ENCODE measurements at places on chromosomes 2 and 18.

- DNase-seq, result no peak
Measured at GRCh38 chr2:129780316-129781270, 198.9 kb upstream of the RAB6C start.

DNA sequence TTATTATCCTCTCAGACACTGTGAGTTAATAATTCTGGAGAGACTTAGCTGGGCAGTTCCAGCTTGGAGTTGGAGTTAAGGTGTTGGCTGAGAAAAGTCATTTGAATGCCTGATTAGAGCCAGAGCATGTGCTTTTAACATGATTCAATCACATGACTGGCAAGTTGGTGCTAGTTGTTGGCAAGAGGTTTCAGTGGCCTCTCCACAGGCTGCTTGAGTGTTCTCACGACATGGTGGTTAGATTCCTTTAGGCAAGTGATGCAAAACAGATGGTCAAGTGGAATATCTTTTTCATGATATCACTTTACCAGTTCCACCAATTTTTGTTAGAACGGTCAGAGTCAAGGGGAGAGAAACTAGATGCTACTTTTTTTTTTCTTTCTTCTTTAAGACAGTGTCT is 262.7 kb upstream of the FN1 start:
- DNase-seq, result no peak

DNA sequence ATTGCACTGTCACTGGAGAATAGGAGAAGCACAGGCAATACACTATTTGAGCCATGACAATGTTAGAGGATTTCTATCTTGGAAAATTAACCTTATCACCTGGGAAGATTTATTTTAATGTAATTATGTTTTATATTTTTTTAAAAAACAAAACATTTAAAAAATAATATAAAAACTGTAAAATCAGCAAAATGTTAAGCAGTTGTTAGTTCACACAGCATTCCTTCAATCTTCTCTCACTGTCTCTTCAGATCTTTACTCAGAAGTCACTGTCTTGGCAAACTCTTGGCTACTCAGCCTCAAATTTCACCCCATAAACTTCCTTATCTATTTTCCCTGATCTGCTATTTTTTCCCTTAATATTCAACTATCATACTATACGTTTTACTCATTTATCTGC is 1322.6 kb downstream of the LRP1B start:
- DNase-seq, result no peak

DNA sequence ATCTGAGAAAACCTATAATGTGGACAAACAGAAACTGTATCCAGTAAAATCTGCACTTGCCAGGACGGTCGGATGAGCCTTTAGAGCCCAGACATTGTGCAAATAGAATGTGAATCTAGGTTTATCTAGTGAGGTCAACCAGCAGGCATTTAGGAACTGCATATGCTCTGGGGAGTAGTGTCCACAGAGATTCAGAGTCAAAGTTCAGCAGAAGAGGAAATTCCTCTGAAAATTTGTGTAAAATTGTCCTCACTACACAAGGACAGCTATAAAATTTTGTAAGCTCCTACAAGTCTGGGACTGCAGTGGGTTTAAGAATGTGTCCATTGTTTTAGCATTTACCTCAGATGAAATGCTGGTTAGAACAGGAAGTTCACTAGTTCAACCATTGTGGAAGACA is 9.8 kb upstream of the NDUFV2 start:
- no peak for DNase-seq

DNA sequence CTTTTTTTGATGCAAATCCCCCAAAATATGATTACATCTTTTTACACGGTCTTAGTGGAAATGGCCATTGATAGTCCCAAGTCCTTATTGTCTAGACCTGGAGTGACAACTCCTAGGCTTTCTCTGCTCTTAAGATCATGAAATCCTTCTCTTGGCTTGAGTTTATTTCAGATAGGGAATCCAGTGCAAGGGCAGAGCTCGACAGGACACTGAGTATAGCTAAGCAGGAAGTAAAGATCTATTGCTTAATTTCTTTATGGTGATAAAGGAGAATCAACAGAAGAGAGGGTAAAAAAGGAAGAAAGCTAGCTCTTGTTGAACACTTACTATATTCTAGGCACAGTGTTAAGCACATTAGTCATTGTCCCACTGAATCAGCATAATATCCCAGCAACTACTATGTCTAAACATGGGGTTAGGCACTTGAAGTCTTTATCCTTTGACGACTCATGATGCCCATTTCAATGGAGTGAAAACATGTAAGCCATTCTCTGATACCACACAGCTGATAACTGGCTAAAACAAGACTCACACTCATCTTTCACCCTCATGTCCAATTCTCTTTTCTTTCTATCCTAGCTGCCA is 74.1 kb upstream of the LRATD1 start:
- DNase-seq, result no peak

DNA sequence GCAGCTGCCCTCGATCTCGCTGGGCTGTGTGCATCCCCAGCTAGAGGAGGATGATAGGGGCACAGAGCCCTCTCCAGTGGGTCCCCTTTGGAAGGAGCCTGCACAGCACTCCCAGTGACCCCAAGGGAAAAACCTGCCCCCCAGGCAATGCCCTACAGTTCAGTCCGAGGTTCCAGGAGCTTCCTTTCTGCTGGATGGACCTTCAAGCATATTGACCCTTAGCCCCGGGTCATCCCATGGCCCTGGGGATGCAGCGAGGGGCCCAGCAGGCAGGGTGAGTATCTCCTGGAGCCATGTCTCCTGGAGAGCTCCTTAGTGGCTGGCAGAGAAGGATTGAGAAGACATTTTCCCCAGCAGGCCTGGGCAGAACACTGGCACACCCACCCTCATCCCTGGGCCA is 45.4 kb upstream of the CTDP1 start:
- DNase-seq, result no peak

GRCh38 chr2:67876176-67876575 is 186.6 kb downstream of the C1D start:
- DNase-seq, result no peak

DNA sequence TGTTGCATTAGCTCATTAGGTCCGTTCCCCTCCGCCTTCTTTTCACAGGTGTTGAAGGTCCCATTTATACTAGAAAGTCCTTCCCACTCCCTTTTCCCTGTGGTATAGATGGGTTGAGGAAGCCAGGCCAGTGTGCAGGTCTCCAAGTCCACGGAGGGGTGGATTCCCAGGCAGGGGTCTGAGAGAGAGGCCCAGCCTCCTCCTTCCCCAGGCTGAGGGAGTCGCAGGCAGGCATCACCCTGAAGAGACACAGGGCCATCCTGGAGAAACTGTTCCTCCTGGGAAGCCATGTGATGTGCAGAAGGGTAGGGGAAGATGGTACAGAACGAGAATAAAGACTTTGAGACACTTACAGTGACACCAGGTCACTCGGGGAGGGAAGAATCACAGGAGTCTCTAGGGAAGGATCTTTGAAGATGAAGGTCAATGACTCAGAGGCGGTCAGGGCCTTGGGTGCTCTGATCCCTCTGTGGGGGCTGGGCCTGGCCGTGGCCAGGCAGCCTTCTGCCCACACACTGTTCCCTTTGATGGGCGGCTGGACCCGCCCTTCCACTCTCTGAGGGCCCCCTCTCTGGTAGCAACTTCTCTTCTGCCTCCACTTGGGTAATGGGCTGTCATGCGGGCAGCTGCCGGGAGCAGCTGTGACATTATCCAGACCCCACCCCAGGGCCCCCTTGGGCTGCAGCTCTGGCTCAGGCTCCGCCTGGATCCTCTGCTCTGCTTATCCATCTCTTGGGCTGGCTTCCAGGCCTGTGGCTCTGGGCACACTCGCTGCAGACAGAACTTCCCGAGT is 45.1 kb downstream of the RHOB start:
- no peak for DNase-seq

GRCh38 chr2:43127941-43128558 is 98.4 kb downstream of the ZFP36L2 start:
- no peak for DNase-seq

- no peak for DNase-seq
Measured at GRCh38 chr2:195505701-195506100, 151.3 kb upstream of the SLC39A10 start.

GRCh38 chr2:63850649-63851048 is 9.0 kb downstream of the UGP2 start:
- DNase-seq, result no peak

GRCh38 chr18:66167829-66168684 is 417.2 kb downstream of the CDH7 start:
- no peak for DNase-seq

DNA sequence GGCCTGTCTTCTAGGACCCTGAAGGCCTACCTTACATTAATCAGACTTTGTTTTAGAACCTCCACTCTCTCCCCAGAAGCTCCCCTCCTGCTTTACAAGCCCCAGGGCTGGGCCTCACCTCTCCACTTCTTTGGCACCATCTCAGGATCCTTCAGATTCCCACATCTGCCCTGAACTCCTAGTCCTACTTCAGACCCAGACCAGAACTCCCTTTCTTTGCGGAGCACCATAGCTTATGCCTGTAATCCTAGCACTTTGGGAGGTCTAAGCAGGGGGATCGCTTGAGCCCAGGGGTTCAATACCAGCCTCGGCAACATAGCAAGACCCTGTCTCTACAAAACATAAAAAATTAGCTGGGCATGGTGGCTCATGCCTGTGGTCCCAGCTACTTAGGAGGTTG is 991 bp downstream of the CHCHD5 start:
- no peak for DNase-seq

GRCh38 chr2:237025090-237025865 is 60.4 kb upstream of the COPS8 start:
- no peak for DNase-seq

DNA sequence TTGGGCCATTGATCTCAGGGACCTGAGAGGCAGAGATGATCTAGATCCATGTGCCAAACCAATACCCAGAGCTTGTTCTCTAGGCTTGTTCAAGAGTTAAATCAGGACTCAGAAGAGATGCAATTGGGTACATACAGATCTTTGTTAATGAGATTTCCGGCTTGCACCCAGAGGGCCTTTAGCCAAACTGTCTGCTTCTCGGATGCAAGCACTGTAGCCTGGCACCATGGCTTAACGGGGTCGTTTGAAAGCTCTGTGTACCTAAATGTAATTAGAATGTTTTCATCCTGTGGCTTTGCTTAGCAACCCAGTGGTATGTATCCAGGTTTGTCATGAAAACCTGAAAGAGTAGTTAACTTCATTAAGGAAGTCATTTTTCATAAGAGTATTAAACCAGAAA is 94.2 kb downstream of the TPGS2 start:
- DNase-seq, result no peak

- DNase-seq, result no peak
Measured at GRCh38 chr2:2033691-2034090, 289.4 kb upstream of the PXDN start.

- DNase-seq, result no peak
Measured at GRCh38 chr2:49286726-49287125, 132.4 kb upstream of the FSHR start.

All from left renal cortex interstitium (tissue), 4 donors.